ENCODE measurements at places on chromosomes 3 and 15.

GRCh38 chr3:124791639-124792151, 61.4 kb downstream of the UMPS start:
- DNase-seq = no peak

- no peak for DNase-seq
Observed at GRCh38 chr15:37360724-37361123, 260.4 kb upstream of the MEIS2 start.

DNA sequence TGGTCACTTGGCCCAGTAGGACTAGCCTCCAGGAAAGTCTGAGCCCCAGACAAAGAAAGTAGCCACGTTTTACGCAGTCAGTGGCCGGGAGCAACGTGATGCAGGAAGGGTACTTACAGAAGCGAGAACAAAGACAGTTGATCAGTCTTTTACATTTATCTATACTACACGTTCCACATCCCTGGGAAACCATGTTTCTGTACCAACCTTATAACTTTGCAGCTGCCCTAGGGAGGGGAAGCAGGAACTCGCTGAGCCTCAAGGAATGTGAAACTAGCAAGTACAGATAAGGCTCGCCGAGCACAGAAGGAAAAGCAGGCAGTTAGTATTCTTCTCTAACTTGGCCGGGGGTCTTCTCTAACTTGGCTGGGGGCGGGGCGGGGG, 3.4 kb upstream of the KNL1 start:
- DNase-seq = no peak

- DNase-seq = no peak
Observed at GRCh38 chr15:66008940-66009562, 139.8 kb downstream of the RAB11A start.

- no peak for DNase-seq
Observed at GRCh38 chr3:102577082-102577789, 142.4 kb downstream of the ZPLD1 start.

GRCh38 chr15:52133510-52134220, 21.1 kb upstream of the BCL2L10 start:
- DNase-seq = no peak

GRCh38 chr3:85960793-85961192, 1002.0 kb downstream of the CADM2 start:
- DNase-seq = no peak

DNA sequence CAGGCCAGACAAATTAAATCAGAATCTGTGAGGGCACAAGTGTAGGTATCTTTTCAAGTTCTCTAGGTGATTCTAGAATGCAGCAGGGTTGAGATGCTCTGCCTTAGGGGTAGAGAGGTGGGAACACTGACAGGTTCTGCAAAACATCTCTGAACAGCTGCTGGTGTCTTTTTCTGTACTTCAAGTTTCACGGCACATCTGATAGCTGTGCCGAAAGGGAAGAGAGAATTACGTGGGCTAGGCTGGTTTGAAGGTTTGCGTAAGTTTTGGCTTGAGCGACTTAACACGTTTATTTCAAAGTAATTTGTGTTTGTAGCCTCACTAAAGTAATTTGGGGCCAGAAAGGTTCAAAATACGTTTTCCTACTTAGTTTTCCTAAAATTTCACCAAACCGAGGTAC, 22.5 kb downstream of the PXK start:
- DNase-seq = peak; percentile 64

DNA sequence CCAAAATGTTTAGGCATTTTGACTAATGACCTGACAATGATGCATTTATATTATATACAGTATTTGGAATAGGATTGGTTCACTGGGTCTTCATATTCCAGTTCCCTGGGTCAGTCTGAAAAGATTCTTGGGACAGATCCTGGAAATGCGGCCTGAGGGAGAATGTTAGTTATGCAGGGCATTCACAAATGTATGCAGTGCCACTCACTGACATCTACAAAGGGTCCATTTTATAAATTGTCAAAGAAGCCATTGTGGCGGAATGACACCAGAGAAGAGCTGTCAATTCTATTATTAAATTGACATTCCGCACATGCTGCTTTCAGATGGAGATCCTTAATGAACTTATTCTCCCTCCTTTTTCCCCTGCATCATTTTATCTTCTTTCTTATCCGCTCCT, 176.6 kb downstream of the VGLL3 start:
- no peak for DNase-seq

- DNase-seq = no peak
Observed at GRCh38 chr3:54283470-54283869, 161.1 kb downstream of the CACNA2D3 start.

GRCh38 chr3:184158404-184158803, 3.2 kb downstream of the DVL3 start:
- no peak for DNase-seq

GRCh38 chr3:119812491-119813058, 30.7 kb downstream of the NR1I2 start:
- DNase-seq = no peak

DNA sequence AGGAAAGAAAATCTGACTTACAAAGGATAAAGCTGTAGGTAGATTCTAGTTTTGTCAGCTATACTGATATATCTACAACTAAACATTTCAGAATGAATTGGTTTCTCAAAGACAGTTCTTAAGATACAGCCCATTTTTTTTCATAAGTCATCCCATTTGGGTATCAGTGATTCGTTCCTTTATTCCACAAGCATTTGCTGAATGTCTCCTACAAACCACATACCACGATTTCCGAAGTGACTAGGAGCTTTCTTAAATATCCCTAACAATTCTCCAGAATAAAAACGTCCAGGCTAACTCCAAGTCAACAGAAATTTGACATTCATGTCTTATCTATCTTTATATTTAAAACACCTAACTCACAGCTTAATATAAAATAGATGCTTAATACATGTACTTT, 59.8 kb downstream of the TP53BP1 start:
- DNase-seq = no peak

DNA sequence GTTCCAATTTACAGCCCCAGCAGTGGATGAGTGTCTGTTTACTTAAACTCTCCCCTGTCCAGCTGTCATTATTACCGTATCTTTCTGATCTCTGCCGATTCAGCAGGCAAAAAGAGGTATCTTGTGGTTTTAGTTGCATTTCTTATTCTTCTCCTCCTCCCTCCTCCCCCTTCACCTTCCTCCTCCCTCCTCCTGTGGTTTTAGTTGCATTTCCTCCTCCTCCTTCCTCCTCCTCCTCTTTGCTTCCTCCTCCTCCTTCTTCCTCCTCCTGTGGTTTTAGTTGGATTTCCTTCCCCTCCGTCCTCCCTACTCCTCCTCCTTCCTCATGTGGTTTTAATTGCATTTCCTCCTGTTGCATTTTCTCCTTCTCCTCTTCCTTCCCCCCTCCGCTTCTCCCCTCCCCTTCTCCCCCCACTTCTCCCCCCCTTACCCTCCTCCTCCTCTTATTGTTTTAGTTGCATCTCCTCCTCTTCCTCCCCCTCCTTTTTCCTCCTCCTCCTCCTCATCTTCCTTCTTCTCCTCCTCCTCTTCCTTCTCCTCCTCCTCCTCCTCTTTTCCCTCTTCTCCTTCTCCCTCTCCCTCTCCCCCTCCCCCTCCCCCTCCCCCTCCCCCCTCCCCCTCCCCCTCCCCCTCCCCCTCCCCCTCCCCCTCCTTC, 25.3 kb upstream of the VPS33B start:
- DNase-seq = no peak

DNA sequence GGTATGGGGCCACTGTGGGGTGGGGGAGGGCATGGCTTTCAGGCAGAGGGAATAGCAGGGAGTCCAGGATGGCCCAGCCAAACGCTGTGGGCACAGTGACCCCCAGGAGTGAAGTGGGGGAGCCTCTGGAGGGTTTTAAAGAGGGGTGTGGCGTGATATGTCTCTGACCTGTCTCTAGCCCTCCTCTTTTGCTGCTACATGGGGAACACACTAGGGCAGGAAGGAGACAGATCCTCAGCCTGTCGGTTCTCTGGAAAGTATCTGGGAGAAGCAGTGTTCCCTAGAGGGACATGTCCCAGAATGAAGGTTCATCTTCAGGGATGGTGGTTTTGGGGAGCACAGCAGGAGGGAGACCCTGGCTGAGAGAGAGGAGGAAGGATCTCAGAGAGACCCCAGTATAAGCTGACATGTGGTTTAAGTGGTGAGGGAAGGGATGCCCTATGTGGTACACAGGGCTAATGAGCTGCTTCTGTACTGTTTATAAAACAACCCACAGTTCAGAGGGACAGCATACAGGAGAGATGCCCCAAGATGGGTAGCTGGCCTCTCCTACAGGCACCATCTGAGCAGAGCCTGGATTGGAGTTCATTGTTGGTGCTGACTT, 37.7 kb downstream of the TRIM71 start:
- no peak for DNase-seq

DNA sequence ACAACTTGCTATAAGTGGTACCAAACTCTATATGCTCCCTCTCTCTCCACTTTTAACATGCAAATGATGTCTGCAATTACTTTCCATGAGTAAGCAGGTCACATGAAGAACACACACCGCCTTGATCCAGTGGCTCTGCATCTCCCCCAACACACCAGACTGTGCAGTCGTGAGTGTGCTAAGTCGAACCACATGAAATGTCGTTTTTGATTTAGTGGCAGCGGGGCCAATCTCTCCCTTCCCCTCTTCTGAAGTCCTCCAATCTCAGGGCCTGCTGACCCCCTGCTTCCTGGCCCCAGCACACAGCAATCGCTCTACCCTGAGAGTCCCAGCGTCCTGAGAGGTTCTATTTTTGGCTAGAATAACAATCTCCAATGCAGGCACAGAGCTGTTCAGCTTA, 312.5 kb downstream of the SHQ1 start:
- DNase-seq = no peak

GRCh38 chr3:158369279-158369678, 201.7 kb upstream of the MLF1 start:
- DNase-seq = no peak

- DNase-seq = no peak
Observed at GRCh38 chr3:161474741-161475140, 21.9 kb upstream of the OTOL1 start.

DNA sequence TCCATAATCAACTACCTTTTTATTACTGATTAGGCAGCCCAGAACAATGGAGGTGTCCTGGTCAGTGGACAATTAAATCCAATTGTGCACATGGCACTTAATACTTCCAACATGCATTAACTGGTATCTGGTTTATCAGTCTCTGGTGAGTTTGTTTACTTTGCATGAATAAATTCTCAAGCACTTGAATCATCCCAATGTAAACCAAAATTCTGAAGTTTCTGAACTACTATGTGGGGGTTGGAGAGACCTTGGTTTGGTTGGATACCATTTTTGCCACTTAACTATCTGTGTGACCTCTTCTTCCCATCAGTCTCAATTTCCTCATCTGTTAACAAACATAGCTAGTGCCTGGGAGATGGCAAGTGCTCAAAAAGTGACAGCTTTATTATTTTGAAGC, 70.5 kb upstream of the MAP4 start:
- DNase-seq = no peak

DNA sequence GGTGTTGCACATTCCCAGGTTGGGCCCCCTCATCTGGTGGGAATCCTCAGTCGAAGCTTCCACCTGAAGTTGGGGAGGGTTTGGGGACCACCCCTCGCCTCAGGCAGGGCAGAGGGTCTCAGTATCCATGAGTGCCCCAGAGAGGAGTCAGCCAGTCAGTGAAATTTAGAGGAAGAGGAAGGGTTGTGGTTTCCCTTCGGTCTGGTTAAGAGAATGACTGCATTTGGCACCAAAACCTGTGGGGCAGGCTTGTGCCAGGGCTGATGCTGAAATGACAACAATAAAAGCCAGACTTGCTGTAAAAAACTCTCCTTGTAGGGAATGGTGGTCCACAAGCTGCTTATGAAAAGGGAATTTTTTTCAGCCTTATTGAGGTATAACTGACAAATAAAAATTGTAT, 22.6 kb downstream of the LMCD1 start:
- DNase-seq = no peak

Data from GM20000 (cell line).